ENCODE measurements at places on chromosomes 2 and 18.

GRCh38 chr2:71685073-71685848 is 231.9 kb downstream of the DYSF start:
- DNase-seq: no peak

DNA sequence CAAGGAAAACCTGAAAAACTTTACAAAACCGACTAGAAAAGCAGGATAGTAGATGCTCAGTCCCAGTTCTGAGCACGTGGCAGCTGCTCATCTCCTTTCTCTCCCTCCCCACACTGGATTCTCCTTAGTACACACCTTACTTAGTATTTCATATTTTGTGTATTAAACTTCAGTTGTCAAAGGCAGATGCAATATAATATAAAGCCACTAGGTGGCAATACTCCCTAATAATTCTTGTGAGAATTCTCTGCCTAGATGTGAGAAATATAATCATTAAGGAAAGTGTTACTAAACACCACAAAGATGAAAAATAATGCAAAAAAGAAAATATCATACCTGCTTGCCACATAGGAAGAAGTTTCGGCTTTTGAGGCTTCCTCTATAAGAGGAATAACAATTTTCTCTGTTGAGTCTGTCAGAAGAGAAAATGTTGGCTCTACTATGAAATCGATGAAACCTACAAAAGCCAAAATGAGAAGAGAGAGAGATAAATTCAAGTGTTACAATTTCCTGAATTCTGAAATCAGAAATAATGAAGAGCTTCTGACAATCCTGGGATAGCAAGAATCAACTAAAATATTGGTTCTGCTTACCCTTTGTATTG is 200.6 kb downstream of the PPP1R1C start:
- DNase-seq: peak; percentile 12

DNA sequence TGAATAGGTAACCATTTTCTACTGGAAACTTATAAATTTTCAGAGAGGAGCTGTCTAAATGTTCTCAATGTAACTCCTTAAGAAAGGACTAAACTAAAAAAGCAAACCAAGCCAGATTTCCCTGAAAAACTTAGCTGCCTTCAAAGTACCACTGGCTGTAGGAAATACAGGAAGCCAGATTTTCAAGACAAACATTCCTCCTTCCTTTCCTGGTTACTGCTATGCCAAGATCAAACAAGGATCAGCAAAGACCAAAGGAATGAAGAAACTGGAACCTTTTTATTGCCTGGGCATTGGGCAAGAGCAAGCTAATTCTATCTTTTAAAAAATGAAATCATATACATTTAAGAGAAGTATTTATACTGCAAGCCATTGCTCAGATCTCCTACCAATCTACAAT is 212.7 kb downstream of the DYM start:
- no peak for DNase-seq

DNA sequence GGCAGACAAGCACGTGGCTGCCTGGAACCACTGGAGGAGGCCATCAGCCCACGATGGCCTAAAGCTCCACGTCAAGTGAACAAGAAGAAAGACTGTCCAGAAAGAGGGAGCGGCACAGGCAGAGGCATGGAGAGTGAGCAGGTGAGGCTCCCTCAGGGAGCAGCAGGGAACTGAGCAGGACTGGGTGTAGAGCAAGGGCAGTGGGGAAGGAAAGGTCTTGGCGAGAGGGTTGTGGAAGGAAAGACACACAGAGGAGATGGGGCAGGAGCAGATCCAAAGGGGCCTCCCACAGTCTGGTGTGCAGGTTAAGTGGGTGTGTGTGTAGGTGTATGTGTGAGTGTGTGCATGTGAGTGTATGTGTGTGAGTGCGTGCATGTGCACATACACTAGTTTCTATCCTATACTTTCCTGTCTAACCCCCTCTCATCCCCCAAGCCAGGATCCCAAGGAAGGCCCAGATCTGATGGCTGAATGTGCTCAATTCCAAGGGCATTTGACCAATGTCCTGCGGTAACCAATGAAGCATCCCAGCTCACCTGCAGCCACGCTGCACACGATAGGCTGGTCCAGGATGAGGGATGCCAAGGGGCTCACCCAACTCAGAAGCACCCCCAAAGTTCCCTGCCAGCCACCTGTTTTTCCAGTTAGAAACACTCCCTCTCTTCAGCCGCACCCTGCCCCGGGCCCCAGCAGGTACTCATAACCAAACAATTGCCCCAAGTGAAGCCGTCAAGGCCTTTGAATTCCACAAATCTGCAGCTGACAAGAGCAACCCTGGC is 262.5 kb upstream of the RAB6C start:
- DNase-seq: no peak
